Lung microvascular endothelial cell (primary cell): ENCODE measurements at places on chromosomes 11 and 22. TPM values are rescaled to one million over a fixed set of nuclear protein-coding genes. Genes with fewer than 3 reads are reported as not detected.

Gene MMP27
- total RNA-seq, result not detected in 2 replicates

Gene HYOU1
- total RNA-seq, result 118 and 150 TPM in 2 replicates

Gene FXYD6
- total RNA-seq, result 0.22 and 1.4 TPM in 2 replicates

Gene C1QTNF4
- 0.22 and 0.40 TPM in 2 replicates for total RNA-seq

Gene OR56B4
- not detected in 2 replicates for total RNA-seq

Gene CCDC15
- total RNA-seq, result 1.5 and 1.6 TPM in 2 replicates

Gene POTEH
- total RNA-seq, result under 0.01 and 0.20 TPM in 2 replicates

- no peak for DNase-seq
These were observed 18.6 kb downstream of the GLB1L2 start for GRCh38 chr11:134350381-134350780.

DNA sequence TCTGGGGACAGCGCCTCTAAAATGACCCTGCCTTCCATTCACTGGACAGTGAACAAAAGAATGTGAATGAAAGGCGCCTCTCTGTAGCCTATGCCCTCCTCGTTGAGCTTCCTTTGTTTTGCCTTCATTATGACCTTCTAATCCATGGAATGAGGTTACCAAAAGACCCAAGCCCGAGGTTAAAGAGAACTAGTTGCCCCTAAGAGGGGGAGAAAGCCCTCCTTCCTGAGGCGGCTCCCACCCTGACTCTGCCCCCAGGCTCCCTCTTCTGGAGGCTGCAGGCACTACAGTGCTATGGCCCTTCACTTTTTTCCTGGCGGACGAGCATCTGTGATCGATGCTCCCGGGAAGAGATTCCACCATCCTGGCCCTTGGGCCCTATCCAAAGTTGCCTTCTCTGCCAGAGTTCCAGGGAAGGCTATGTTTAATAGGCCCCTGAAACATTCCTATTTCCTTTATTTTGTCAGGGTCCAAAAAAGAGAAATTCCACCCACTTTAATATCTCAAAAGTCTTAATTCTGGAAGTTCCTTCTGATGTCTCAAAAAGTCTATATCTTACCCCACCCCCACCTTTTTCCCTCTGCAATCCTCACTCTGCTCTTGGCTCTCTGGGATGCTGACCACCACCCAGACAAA, 147.3 kb downstream of the FEZ1 start:
- DNase-seq, result peak; percentile 43

DNA sequence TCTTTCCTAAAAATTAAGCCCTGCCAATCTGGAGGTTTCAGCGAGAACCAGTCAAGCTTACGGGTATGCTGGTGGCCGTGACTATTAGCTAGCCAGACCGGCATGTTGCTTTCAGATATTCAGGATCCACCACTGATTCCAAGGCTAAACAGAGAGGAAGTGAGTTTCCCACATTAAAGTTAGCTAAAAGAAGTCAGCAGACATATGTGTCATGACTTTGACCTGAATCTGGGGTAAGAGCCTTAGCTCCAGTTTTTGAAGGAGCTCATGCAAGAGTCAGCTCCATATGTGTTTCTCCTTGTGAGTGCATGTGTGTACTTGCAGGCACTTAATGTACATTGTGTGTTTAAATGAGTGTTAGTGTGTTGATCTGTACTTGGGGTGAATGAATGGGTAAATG, 1.4 kb downstream of the ZFPL1 start:
- no peak for DNase-seq

GRCh38 chr11:111379602-111380136, 594 bp upstream of the POU2AF1 start:
- DNase-seq, result no peak

DNA sequence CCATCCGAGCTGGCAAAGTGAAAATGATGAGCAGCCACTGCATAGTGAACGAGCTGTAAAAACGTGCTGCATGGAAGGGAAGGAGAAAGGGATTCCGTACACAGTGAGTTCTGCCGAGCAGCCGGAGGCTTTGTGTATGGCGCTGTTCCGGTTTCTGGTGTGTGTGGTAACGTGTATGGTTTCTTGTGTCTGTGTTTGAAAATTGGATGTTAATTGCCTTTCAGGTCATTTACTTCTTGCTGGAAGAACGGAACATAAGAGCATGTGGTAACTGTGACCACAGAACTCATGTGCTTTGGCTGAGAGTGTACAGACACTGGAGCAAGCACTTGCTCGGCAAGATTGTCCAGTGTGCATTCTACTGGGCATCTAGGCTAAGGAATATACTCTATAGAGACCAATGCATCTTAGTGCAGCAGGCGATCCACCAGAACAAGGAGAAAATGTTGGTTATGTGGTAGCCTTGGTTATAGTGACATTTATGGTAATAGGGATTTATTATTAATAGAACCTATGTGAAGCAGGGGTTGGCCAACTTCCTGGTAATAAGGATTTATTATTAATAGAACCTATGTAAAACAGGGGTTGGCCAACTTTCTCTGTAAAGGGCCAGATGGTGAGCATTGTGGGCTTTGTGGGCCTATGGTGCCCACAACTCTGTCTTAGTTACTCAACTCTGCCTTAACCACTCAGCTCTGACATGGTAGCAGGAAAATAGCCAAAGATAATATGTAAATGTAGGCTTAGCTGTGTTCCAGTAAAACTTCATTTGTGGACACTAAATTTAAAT, 49.2 kb downstream of the GRAMD1B start:
- no peak for DNase-seq

DNA sequence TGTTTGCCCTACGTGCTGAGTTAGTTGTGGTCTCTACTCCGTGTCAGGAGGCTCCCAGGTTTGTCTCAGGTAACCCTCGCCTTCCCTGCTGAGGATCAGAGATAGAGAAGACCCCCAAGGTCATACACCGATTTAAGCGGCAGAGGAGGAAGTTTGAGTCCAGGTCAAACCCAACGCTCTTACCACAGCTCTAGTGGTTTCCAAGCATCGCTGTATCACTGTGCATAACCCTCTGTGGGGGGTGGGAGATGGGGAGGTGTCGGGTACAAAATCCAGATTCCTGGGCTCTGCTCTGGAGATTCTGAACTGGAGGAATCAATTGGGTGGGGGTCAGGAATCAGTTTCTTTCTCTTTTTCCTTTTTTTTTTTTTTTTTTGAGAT, 627 bp downstream of the DNAJC4 start:
- no peak for DNase-seq

GRCh38 chr11:44977493-44977984, 26.9 kb upstream of the TP53I11 start:
- peak; percentile 58 for DNase-seq

GRCh38 chr11:44268614-44269080, 41.3 kb downstream of the ALX4 start:
- DNase-seq, result no peak
